GM12865 (cell line): ENCODE measurements at places on chromosomes 5 and 9.
A peak's percentile ranks its signal among the peaks of the same experiment; 100 is the strongest.

- no peak for DNase-seq
Measured at GRCh38 chr9:135045264-135045927, 42.1 kb upstream of the OLFM1 start.

- peak; percentile 80 for DNase-seq
Measured at GRCh38 chr9:6758498-6759184, 868 bp downstream of the KDM4C start.

- DNase-seq, result no peak
Measured at GRCh38 chr5:87403409-87403808, 9.3 kb downstream of the CCNH start.

DNA sequence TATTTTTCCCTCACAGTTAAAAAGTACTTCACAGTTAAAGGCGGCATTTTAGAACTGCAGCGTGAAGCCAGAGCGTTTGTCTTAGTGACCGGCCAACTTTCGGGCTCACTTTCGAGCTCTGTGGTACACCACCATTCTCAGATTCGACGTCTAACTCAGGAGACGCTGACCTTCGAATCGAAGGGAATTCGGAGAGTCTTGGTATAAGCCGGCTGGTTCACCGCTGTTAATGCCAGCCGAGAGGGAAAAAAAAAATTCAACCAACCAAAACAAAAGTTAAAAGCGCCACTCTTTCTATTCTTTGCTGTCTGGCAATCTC lies 544 bp upstream of the SNX24 start:
- DNase-seq, result peak; percentile 67

DNA sequence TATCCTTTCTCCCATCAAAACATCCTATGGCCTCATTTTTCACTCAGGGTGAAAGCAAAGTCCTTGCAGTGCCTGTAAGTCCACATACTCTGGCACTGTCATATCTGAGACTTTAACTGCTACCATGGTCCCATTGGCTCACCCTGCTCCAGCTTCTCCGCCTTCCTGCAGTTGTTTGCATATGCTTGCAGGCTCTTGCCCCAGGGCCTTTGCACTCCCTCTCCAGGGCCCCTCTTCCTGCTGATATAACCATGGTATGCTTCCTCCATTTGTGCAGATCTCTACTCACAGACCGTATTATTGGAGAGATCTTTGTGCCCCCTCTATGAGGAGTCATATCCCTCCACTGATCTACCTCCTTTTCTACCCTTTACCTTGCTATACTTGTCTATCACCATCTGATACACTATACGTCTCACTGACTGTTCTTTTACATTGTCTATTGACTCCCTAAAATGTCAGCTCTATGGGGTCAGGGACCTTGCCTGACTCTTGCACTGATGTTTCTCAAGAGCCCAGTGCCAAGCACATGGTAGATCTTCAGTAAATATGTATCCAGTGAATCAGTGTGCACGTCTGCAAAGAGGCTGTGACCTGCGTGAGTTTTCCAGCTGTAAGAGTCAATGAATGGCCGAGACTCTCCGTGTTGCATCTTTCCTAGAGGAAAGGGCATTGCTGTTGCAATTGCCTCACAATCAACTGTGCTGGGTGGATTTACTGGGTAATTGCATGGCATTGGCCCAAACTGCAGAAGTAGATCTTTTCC lies 81.7 kb upstream of the CPEB4 start:
- no peak for DNase-seq

DNA sequence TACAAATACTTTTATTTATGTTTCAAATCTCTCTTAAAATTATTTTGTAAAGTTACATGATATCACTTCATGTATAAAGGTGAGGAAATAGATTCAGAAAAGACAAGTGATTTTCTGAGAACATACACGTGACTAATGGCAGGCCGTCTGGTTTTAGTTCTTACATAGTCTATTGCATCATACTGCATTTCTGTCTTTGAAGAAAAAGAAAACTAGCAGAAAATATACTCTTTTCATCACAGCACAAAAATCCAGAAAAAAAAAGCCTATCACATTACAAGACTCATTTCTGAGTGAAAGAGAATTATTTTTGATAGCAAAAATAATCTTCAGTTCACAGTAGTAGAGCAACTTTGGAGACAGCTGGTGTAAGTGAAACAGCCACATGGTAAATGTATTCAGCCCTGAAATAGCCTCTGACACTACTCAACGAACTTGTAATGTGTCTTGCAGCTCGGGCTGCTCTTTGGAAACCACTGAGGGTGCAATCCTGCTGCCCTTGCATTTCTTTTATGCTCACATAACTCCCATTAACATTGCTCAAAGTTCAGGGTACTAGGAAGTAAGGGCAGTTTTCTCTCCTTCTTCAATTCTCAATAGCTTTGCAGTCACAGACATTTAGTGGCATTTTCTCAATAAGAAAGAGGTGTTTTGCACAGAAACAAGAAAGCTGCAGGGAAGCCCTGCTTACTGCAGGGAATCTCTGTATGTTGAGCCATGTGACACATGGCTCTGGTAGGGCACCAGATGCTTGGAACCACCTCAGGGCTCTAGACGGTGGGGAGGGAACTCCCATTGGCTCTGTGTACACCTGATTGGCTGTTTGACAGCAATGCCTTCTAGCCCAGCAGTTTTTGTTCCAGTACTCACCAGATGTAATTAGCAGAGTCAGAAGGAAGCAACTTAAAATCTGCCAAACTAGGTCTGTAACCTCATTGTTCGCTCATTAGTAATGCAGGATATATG lies 845.3 kb upstream of the PTPRD start:
- no peak for DNase-seq
